ENCODE measurements at places on chromosomes 11 and 22.

DNA sequence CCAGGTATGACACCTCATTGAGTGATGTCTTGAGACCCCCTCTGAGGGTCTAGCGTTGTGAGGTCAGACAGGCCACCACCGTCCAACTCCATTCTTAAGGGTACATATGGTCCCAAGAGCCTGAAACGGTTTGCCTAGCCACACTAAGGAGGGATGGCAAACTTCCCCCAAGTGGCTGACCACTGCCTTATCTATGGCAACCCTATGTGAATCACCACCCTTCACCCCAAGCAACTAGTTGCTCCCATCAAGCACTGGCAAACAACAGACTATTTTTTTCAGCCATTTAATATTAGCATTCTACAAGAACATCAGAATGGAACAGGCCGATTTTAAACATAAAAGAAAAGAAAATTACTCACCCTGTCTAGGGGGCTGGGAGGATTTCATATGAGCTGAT is 22.8 kb downstream of the THOC5 start:
- DNase-seq: no peak

DNA sequence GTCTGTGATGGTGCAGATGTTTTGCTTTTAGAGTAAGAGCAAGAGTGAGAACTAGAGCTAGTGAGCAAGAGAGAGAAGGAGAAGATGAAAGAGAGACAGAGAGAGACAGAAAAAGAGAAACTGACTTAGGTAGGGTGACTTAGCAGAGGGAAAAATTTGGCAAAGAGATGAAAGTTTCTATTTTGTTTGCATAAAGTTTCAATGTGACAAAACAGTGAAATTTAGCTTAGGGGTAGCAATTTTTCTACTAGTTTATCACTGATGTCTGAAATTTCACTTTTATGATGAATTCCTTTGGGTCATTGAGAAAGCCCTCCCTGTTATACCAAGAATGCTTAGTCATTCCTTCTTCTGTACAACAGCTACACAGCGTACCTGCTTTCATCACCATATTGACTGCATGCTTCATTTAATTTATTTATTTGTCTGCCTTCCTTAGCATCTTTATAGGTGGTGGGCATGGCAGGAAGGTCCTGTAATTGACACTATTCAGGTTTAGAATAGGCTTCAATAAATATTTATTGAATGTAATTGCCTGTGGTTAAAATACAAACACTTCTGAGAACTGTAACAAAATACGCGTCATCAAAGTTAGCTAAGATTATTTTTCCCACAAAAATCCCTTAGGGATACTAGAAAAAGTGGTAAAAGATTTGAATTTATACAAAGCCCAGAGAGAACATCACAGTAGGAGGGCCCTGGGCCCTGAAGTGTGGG is 19.9 kb upstream of the CTSC start:
- DNase-seq: no peak

DNA sequence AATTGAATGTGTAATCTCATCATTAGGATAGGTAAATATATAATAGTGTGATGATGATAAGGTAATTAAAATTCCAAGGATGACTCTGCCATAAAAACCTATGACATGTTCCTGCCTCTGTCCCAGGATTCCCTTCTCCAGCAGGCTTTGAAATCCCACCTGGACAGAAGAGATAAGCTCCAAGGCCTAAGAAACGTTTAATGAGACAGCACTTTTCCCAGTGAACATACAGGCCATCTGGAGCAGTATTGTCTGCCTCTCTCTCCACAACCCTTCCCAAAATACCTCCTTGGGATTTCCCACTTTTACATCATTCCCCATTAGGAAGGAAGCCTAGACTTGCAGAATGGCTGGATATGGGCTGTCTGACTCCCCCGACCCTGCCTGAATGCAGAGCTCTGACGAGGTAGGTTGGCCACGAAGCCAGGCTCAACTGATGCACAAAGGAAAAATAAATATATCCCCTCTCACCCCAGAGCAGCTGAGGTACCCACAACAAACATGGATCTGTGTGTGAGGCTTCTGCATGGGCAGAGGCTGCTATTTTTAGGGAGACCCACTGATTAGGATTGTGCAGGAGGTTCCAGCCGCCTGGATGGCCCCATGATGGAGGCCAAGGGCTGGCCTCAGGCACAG is 71.0 kb downstream of the TMPRSS5 start:
- no peak for DNase-seq

DNA sequence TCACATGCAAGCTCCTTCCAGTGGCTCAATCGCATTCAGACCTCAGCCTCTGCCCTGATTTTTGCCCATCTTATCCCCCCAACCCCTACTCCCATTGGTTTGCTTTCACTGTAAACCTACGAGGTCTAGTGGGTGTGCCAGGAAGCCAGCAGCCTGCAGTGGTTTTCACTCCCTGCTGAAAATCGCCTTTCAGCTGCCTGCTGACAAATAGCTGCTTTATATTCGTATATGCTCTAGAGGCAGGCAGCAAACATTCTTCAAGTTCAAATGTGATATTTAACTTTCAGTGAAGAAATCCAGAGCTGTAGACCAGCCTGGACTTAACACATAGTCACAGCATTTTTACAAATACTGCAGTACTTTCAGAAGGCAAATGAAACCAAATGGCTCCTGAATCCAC is 92.8 kb upstream of the APOA1 start:
- no peak for DNase-seq

DNA sequence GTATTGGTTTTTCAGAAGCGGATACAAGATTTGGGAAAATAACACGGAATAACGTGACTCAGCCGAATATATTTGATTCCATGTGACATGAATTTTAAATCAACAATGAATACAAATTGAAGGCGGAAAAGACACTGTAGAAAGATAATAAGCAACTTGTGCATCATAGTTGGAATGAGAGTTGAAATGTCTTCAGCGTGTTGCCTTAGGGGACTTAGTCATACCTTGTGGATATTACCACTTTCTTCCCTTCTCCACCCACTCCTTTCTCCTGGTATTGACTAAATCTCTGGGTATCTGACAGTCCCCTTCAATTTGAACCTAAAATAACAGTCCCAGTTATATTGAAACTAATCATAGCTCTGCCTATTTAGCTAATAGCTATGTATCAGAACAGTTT is 2373.1 kb upstream of the RAG2 start:
- no peak for DNase-seq

DNA sequence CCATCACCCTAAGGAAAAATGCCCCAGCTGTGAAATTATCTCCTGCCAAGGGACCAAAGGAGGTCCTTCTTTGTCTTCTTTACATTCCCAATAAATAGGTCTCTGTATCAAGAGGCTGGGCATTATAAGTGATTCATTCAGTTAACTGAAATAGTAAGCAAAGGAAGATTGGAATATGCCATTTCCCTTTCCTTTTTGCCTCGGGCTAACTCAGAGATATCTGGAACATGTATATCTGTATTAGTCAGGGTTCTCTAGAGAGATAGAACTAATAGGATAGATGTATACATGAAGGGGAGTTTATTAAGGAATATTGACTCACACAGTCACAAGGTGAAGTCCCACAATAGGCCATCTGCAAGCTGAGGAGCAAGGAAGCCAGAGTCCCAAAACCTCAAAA is 15.3 kb upstream of the CWF19L2 start:
- DNase-seq: no peak

GRCh38 chr11:69403556-69404215 is 77.8 kb upstream of the LINC01488 start:
- DNase-seq: no peak

GRCh38 chr11:110738641-110739040 is 26.4 kb upstream of the ARHGAP20 start:
- DNase-seq: no peak

GRCh38 chr11:74749127-74749964 is 697 bp downstream of the RNF169 start:
- no peak for DNase-seq

- DNase-seq: no peak
Observed at GRCh38 chr22:50323900-50324299, 2.9 kb downstream of the DENND6B start.
